ENCODE measurements at places on chromosomes 1 and 21.

DNA sequence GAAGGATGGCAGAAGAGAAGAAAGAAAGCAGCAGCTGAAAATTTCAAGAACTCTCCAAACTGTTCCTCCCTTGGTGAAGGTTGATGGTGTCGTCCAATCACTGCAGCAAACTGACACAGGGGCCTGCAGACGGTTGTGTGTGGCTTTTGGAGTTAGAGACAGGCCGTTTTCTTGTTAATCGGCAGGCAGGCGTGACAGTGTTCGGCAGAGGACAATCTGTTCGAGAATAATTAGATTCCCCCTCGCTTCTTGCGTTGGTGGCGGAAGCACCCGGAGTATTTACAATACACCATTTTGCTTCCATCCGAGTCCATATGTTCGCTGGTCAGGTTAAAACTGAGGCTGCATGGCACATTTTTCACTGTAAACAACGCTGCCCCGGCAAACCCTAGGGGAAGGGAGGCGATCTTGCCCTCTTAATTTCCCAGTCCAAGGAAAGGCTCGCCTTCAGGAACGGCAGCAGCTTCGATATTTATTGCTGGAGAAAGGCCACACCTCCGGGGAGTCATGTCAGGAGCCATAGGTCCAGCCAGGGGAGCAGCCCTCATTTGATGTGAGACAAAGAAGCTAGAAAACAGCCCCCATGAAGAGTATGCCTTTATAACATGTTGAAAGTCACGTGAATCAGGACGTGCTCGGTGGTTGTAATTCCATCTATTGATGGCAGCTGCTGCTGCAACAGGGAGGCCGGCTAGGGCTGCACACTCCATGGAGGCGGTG, 360.1 kb downstream of the SMYD3 start:
- DNase-seq = no peak

DNA sequence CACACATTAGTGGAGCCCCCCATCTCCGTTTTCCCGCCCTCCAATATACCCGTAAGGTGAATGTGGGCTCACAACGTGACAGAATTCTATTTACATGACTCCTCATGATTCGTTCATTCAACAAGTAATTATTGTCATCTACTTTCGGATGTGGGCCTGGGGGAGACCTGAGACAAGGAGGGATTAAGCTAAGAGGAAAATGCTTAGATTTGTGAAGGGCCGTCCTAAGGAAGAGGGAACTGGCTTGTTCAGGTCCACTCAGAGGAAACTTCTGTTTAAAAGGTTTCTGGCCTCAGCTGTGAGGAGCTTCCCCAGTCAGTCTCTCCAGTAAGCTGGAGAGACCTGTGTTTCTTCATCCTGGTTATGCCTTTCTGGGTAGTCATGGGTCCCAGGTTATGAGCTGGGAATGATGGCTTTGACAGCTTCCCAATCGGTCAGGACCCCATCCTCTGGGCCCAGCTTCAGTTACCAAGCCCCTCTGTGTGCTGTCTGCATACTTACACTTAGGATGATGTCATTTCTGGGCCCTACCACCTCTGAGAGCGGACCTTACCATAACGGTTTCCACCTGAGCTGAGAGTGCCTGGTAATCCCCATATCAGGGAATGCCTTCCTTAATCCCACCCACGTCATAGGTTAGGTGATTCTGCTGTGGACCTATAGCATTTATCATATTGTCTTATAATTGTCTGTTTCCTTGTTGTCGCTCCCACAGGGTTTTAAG, 687 bp upstream of the ERI3 start:
- no peak for DNase-seq

DNA sequence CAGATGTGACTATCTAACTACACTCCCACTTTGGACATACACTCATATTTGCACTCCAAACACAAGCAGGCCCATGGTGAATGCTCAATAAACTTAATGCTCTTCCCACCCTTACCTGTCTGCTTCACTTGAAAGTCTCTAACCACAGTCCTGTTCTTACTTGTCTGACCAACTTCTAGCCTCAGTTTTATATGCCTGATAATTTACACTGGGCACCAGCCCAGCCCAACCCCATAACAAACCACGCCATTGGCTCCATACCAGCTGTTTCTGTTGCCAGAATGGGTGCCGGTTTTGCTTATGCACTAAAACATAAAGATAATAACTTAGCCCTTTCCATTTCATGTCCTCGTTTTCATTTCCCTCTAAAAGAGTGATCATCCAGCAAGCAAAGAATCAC, 395.4 kb downstream of the NTNG1 start:
- no peak for DNase-seq

- DNase-seq = no peak
Measured at GRCh38 chr1:38558500-38559445, 300.8 kb downstream of the RRAGC start.

- no peak for DNase-seq
Measured at GRCh38 chr1:12528021-12528852, 89.8 kb downstream of the DHRS3 start.

DNA sequence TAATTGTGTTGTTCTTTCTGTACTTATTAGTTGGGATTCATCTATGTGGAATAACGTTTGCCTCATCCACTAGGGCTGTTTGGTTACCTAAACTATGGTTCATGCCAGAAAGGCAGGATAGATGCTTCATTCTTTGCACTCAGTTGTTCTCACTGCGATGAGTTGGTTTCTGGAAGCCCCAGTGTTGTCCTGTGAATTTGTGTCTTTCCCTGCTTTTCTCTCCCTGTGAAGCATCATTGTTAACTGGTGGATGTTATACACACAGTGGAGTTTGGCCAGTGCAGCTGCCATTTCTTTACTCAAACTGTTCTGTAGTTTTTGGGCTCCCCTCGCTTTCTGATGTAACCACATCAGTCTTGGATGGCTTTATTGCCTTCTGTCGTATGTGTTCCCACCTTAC, 143.6 kb upstream of the COL6A1 start:
- DNase-seq = no peak

GRCh38 chr1:186682736-186683135, 2.5 kb upstream of the PTGS2 start:
- no peak for DNase-seq

Measured in stimulated activated CD4-positive, alpha-beta T cell treated with anti-CD3 and anti-CD28 coated beads, TNF-alpha, amount 100 ng/mL, for 4 hours (primary cell).